ENCODE measurements at places on chromosomes 5 and 9. TPM values are rescaled to one million over a fixed set of nuclear protein-coding genes. Genes with fewer than 3 reads are reported as not detected.

DNM1 gene
- total RNA-seq: 46.5 TPM

IGFBPL1 gene
- total RNA-seq: 5.5 TPM

DEPDC1B gene
- total RNA-seq: 0.37 TPM

GABBR2 gene
- total RNA-seq: not detected

PCAT7 gene
- total RNA-seq: not detected

PKN3 gene
- total RNA-seq: 8.8 TPM

TMEM174 gene
- not detected for total RNA-seq

PRUNE2 gene
- total RNA-seq: 477 TPM

SAXO1 gene
- 0.05 TPM for total RNA-seq

LRRC19 gene
- total RNA-seq: not detected

CD14 gene
- 64.6 TPM for total RNA-seq

PCDHA10 gene
- 0.52 TPM for total RNA-seq

OLFML2A gene
- 9.1 TPM for total RNA-seq

DNA sequence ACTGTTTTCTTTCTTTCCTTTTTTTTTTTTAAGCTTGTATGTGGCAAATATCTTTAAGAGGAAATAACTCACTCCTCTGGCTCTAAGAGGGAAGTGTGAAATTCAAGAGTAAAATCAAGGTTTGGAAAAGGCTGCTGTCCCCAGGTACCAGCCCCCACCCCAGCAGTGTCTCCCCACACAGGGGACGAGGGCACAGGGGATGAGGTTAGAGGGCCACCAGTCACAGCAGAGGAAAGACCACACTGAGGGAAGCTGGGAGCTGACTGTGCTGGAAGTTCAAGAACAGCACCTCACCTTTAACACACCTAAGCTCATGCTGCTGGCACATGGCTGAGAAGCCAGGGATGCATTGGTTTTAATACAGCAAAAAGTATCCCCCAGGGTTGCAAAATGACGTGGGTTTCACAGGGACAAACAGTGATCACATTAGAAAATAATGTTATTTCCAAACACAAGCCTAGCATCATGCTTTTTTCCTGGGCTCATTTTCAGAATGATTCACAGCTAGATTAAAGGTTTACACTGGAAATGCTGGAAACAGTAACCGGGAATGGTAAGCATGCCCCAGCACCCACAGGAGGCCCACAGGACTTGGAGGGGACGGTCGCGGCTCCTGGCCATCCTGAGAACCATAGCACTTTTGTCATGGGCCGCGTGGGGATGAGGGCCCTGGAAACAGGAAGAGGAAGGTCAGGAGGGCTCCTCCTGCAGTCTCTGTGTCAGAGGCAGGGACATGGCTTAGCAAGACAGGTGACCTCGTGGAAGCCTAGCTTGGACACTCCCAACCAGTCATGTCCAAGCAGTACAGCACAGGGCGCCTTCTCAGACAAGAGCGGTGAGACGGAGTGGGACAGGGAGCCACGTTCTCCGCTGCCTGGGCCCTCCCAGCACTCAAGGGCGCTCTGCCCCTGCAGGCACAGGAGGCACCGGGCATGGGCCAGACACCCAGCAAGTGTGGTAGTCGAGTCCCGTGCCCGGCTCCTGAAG lies 6.9 kb downstream of the LPCAT1 start:
- peak; percentile 81 for DNase-seq

- DNase-seq: no peak
Measured at GRCh38 chr9:134293611-134294152, 32.6 kb upstream of the RXRA start.

GRCh38 chr5:53542926-53543325 lies 17.5 kb upstream of the NDUFS4 start:
- DNase-seq: no peak

DNA sequence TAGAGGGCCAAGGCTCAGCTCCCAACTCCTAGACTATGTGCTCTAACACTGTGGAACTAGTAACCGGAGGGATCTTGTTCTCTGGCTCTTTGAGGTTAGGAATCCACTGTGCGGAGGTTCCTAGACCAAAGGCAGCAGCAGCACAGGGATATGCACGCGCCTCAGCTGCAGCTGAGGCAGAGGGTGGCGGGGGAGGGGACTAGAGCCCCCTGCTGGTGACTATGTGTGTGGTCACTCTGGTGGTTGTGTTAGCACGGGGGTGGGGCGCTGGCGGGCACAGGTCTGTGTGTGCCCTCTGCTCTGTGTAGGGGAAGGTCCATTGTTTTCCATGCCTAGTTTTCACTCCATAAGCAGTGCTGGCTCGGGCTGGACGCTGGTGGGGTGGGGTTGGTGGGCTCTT lies 458.0 kb upstream of the IZUMO3 start:
- peak; percentile 76 for DNase-seq

- no peak for DNase-seq
Measured at GRCh38 chr9:68749579-68750159, 44.6 kb downstream of the PIP5K1B start.

DNA sequence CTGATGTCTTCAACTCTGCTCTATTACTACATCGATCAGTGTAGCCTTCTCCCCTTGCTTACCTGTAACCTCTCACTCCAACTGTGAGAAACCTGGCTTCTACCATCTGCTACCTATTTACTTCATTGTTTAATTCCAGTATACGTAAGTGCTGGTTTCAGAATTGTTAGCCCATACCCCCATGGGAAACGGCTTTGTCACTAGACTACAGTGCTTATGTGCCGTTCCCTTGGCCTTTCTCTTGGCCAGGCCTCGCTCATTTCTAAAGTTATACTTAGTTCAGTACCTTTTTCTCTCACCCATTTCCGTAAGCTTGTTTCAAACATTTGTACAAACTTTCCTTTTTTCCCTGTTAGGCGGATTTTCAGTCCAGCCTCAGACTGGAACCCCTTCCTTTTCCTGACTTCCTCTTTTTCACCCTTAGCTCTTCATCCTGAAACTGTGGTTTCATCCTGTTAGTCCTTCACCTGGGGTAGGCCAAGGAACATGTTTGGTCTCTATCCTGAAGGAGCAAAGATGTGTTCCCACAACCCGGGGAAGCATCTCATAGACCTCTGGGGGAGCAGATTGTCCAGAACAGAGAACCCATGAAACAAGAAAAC lies 21.7 kb downstream of the ALG2 start:
- no peak for DNase-seq

GRCh38 chr9:106304401-106304920 lies 558.5 kb upstream of the ZNF462 start:
- DNase-seq: no peak

- DNase-seq: no peak
Measured at GRCh38 chr9:26219961-26220360, 541.7 kb upstream of the TUSC1 start.

DNA sequence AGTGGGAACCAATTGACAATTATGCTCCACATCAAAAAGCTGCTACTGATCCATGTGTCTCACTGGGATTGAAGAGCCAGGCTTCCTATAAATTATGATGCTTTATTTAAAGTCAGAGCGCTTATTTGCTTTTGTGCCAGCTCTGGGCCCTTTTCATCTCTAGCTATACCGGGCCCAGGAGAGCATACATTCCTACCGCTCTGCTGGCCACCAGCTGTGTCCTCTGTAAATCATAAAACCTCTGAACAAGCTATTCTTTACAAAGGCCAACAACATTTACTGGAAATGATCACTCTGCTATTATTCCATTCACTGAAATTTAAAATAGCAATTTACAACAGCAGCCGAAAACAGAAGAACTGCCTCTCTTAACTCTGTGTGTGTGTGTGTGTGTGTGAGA lies 86.6 kb downstream of the ZNF608 start:
- DNase-seq: no peak

DNA sequence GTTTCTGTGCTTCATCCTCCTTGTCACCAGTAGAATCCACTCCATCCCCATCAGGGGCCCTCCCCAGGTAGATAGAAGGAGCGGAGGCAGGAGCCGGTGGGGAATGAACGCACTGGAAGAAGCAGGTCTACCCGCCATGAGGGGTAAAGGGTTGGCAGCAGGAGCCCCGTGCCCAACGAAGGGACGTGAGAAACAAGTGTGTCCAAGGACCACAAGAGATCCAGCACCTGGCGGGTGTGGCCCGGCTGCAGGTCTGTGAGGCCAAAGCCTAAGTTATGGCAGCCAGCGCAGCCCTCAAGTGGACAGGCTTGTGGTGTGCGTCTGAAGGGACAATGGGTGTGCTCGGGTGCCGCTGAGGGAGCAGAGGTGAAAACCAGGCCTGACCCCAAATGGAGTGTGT lies 94.3 kb downstream of the IRX2 start:
- DNase-seq: no peak

DNA sequence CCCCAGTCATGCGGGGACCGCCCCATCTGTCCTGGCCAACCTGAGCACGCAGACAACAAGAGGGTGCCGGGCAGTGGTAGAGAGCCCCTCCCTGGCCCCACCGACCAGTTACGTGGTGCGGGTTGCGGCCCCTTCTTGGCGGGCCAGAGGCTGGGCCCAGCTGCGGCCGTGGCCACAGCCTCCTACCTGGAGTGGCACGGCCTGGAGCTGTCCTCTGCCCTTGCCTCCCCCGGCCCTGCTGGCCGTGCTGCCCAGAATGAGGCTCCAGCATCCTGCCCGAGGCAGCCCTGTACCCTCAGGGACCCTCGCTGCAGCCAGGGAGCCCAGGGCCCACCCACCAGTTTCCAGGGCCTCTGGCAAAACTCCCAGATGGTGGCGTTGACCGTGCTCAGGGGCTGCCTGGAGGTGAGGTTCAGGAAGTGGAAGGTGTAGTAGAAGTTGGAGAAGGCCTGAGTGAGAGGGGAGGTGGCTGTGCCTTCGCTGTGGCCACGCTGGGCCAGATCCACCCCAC lies 5.7 kb downstream of the ENTPD8 start:
- peak; percentile 65 for DNase-seq

- DNase-seq: no peak
Measured at GRCh38 chr9:134698111-134698510, 56.5 kb downstream of the COL5A1 start.

- no peak for DNase-seq
Measured at GRCh38 chr9:129493706-129494047, 127.2 kb downstream of the C9orf50 start.

All from posterior vena cava (tissue), 2 donors.